ENCODE measurements at places on chromosomes 4 and X.

DNA sequence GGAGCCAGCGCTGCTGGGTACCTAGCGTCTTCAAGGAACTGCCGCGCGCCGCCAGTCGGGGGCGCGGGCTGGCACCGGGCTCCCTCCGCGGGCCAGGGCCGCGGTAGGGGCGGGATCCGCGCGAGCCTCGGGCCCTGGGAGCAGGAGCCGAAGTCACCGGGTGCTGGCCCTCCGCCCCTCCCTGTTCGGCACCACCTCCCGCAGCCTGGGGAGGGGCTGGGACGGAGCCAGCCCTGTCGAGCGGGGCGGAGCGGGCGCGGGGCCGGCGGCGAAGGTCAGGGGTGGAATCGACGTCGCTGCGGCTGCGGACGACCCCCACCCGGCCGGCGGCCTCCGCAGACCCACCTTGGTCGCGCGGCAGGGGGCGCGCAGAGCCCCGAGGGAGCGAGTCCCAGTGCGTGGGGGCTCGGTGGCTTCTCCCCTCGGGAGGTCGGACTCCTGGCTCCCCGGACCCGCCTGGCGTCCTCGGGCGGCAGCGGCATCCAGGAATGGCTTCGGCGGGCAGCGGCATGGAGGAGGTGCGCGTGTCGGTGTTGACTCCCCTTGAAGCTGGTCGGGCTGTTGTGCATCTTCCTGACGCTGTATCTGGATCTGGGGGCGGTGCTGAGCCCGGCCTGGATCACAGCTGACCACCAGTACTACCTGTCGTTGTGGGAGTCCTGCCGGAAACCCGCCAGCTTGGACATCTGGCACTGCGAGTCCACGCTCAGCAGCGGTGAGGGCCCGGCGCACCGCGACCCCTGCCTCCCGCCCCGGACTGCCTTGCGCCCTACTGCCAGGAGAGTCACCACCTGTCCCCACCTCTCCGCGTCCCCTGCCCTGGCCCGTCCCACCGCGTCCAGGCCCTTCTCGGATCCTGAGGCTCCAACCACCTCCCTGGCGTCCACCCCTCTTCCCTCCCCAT is 50.5 kb upstream of the FAM47C start:
- DNase-seq = no peak

DNA sequence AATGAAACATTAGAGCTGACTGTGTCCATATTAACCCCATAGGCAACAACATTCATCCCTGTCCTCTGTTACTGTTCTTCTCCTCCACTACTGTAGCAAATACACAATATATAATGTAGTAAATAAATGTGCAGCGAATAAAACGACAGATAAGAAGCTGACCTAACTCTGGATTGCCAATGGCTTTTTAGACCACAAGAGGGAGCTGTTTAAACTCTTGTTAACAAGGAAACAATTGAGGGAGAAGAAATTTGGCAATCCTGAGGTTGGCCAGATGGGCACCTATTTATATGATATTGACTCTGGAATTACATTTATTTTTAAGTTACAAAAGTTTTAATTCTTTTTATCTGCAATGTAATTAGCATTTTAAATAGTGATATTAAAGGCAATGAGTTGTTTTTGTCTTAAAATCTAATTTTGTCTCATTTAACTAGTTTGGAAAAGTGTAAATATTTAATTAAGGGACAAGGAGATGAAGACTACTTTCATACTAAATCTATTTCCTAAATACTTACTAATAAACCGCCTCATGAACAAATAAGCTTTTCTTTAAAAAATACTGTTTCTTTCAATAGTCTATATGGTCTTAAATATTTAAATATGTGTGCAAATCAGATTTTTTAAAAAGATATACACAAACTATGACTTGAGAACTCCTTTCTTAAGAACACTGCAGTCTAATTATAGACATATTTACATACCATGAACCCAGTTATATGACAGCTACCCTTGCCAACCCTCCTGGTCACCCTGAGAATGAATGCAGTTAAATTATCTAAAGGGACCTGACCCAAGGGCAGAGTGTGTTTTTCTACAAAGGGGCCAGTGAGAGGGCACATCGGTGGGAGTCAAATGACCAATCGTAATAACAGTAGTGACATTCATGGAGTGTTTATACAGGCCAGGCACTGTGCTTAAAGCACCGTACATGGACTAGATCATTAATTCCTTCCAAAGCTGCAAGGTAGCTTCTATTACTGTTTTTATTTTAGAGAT is 52.9 kb upstream of the HPF1 start:
- DNase-seq = no peak

DNA sequence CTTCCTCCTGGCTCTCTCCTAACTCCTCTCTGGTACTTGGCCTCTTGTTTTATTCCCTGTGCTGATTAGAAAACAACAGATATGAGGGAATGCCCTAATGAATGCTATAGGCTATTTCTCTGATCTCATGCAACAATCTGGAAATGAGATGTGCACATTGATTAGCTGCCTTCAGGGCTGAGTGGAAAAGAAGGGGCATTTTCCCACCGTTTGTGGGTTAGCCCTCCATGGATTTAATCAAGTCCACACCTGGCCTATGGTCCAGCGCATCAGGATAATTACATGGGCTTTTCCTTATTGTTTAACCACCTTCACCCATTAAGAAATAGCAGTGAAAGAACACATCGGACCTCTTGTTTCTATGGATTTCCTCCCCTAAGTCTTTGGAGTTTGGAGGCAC is 70.0 kb downstream of the CAPN6 start:
- no peak for DNase-seq

- no peak for DNase-seq
These were observed 99.7 kb upstream of the CXorf66 start for GRCh38 chrX:140064993-140065392.

DNA sequence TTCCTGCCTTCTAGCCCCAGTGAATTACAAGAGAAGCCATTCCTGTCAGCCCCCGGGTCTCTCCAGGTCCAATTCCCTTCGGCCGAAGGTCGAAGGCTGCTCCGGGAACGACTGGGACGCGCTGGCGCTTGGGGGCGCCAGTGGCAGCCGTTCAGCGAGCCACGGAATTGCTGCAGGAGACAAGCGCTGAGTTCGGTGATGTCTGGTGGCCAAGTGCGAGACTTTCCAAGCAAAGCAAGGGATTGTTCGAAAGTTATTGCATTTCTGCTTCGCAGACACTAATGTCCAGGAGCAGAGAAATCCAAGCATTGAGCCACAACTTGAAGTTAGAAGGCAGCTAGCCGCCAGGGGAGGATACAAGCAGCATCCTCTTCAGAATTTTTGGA is 1.1 kb upstream of the DKK2 start:
- DNase-seq = no peak

GRCh38 chr4:26727844-26728243 is 132.8 kb upstream of the STIM2 start:
- DNase-seq = no peak

Measured in activated T-cell treated with anti-CD3 and anti-CD28 coated beads for 48 hours (primary cell).